ENCODE measurements at places on chromosomes 1 and 21. TPM values are rescaled to one million over a fixed set of nuclear protein-coding genes. Genes with fewer than 3 reads are reported as not detected.

The GCLM gene
- 27.6 TPM for total RNA-seq

The FCRL1 gene
- 0.09 TPM for total RNA-seq

The S100A7 gene
- total RNA-seq, result not detected

The MATN1 gene
- not detected for total RNA-seq

The B4GALT3 gene
- total RNA-seq, result 49.4 TPM

The RXFP4 gene
- total RNA-seq, result 0.14 TPM

The ERICH3 gene
- not detected for total RNA-seq

The DSTYK gene
- 8.7 TPM for total RNA-seq

The TEX38 gene
- total RNA-seq, result not detected

The UBL4B gene
- total RNA-seq, result not detected

The IFNAR1 gene
- 32.3 TPM for total RNA-seq

Measured in T-helper 2 cell treated with Interferon-gamma antibody and Interleukin-4, amounts not matched to agents 100 ng/mL and 5 ng/mL, for 36 hours (primary cell).